ENCODE measurements at places on chromosomes 6 and 20.

GRCh38 chr6:127851197-127851596, 49.7 kb downstream of the THEMIS start:
- no peak for DNase-seq

DNA sequence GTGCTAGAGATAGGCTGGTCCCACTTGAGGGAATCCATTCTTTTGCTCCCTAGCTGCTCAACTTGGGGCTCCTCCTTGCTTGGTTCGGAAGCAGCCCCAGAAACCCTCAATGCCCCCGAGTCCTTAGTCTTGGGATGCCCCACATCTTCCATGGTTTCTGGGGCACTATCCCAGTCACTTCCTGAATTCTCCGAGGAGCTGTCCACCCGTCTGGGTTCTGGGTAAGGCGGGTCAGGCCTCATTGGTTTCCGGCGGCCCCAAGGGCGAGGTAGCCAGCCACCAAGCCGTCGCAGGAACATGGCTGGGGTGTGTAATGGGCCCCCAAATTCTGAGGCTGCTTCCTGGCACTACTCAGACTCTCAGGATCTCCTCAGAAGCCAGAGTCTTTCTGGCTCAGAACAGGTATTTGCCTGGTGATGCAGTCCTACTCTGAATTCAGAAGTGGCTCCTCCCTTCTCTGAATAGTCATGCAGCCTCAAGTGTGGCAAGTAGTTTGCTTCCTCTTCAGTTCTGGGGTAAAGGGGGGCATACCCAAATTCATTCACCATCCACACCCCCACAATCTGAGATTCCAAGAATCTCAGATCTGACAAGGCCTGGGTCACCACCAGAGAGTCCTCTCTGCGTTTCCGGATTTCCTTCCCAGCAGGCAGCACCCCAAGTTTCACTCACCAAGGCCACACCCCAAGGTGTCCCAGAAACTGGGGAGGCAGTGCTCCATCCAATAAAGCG, 763 bp downstream of the C6orf47 start:
- DNase-seq, result no peak

DNA sequence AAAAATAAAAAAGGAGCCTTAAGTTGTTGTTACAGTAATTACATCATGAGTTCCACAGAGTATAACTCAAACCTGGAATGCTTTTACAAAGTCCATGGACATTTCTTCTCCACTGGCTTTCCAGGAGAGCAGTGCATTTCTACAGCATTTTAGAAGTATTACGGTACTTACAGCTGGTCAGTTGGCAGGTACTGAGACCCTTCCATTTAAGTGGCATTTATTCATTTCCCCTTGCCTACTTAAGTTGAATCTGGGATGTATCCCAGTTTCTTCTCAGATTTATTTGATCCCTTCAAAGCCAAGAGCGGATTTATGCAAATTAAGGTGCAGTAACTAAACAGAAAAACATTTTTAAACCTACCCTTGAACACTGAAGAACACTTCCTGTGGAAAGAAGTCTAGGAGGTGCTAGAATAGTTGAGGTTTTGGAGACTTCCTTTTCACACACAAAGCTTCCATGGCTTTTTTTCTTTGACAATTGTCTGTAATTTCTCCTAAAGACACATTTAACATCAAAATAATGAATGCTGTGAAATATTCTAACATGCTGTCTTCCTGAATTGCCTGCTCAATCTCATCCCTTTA, 3.4 kb downstream of the PRDM13 start:
- no peak for DNase-seq

- DNase-seq, result peak; percentile 57
These were observed at the start of gene ELOVL4 for GRCh38 chr6:79947191-79948186. Gene ELOVL4, minus strand, starts transcription at chr6:79947553. Its CDS starts 274 bp downstream, at chr6:79947279.

DNA sequence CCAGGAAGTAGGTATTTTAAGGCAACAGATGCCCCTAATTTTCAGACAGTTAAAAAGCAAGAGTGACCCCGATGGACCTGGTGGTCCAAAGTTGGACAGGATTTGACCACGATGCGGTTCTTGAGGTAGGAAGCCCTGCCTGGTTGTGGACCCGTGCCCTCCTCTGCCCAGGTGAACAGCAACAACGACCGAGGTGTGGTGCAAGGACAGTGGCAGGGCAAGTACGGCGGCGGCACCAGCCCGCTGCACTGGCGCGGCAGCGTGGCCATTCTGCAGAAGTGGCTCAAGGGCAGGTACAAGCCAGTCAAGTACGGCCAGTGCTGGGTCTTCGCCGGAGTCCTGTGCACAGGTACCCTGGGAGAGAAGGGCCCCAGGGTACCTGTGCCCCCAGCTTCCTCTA, 18.7 kb downstream of the TGM6 start:
- no peak for DNase-seq

DNA sequence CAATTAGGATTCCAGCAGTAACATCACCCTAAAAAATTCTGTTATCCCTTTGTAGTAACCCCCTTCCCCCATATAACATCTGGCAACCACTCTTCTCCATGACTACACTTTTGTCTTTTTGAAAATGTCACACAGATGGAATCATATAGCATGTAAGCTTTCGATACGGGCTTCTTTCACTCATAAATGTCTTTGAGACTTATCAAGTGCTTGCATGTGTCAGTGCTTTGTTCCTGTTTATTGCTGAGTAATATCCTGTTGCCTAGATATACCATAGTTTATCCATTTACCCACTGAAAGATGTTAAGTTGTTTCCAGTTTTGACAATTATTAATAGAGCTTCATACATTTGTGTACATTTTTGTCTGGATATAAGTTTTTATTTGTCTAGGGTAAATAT, 10.4 kb upstream of the SNPH start:
- DNase-seq, result no peak

- DNase-seq, result no peak
These were observed 39.8 kb upstream of the HBS1L start for GRCh38 chr6:135094403-135094821.

GRCh38 chr20:25629816-25630499, 6.1 kb upstream of the NANP start:
- no peak for DNase-seq

DNA sequence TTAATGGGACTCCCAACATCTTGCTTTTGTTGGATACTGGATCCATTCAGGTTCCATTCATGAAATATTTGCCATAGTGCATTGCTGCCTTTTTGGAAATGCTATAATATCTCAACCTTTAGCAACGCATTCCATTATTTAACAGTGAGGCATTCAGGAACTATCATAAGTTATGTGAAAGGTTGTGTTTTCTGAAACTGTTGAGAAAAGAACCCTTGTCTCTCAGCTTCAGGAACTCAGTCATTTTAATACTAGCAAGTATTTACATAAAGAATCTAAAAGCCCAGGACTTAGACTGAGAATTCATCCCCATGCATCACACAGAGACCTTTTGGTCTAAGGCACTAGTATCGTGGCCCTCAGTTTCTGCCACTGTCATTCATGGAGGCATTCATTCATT, 24.9 kb upstream of the SASH1 start:
- DNase-seq, result no peak

GRCh38 chr6:15365273-15365687, 119.4 kb downstream of the JARID2 start:
- DNase-seq, result peak; percentile 67

DNA sequence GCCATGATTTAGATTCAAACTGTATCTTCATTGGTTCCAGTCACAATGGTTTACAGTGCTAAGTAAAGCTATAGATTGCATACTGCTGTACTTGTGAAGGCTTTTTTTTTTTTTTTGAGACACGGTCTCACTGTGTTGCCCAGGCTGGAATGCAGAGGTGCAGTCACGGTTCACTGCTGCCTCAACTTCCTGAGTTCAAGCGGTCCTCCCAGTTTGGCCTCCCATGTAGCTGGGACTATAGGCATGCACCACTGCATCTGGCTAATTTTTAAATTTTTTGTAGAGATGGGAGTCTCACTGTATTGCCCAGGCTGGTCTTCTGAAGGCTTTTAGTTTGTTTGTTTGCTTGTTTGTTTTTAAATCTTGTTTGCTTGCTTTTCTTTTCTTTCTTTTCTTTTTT, 24.9 kb downstream of the ITCH start:
- DNase-seq, result no peak

- DNase-seq, result no peak
These were observed 18.3 kb upstream of the AGPAT4 start for GRCh38 chr6:161292145-161292544.

- peak; percentile 42 for DNase-seq
These were observed 606 bp downstream of the ID4 start for GRCh38 chr6:19837511-19838441.

DNA sequence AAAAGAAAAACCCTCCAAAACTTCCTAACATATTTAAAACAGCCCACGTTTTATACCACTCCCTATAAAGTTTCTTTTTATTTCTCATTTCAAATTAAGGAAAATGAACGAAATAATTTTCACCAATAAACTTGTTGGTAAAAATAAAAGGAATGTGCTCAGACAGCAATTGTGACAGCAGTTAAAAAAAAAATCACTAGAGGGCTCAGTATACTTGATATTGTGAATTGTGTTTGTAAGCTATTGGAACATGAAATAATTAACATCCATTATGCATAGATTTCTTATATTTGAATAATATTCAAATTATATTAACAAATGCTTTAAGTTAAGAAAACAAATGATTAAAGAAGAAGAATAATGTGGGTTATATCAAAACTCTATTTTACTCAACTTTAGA, 105.5 kb downstream of the ASCC3 start:
- DNase-seq, result no peak

DNA sequence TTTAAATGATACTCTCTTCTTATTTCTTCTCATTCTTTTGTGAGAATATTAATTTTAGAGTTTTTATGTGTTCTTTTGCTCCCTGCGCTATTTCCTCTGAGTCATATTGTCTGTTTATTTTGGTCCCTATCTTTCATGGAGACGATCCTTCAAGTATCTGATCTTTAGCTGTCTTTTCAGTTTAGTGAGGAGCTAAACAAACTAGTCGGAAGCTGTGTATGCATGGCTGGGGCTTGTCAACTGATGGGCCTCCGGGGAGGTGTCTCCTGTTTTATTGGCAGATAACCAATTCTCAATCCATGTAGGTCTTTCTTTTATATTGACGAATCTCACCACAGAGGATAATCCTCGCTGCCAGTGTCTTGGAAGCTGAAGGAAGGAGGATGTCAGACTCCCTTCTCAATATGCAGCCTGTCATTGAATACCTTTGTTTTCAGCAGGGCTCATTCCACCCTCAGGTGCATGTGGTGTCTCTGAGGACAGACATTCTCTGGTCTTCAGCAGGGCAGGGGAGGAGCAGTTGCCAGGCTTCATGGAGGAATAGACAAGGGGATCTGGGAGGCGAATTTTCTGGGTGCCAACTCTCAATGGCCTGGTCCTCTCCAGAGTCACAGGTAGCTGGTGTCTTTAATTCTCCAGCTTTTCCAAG, 64.9 kb downstream of the RNF182 start:
- no peak for DNase-seq

DNA sequence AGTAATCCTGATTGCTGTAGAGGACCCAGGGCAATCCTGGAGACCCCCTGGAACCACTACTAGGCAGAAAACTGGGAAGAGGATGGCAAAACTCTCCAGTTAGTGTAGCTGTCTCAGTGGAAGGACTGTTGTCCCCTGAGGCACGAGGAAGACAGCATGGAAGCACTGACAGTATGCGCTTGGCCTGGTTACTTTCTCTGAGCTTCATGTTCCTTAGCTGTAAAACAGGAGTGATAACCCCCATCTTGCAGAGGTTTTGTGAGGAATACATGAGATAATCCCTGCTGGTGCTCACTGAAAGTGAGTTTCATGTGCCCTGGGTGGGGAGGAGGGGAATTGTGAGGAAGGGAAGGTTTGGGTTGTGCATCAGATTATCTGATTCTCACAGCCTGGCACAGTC, 3.2 kb downstream of the NT5E start:
- DNase-seq, result no peak

GRCh38 chr6:21767891-21768648, 174.5 kb downstream of the SOX4 start:
- no peak for DNase-seq

GRCh38 chr20:46299078-46299477, 9.2 kb downstream of the CDH22 start:
- no peak for DNase-seq

GRCh38 chr20:11305406-11305805, 612.3 kb upstream of the BTBD3 start:
- DNase-seq, result no peak

- DNase-seq, result no peak
These were observed 14.7 kb downstream of the UBE2V1 start for GRCh38 chr20:50098259-50098658.

GRCh38 chr6:4717124-4717523, 59.1 kb upstream of the CDYL start:
- DNase-seq, result no peak

GRCh38 chr20:50389808-50390684, 120.1 kb upstream of the PTPN1 start:
- no peak for DNase-seq

GRCh38 chr20:1305712-1306111, 23.2 kb downstream of the SDCBP2 start:
- no peak for DNase-seq

GRCh38 chr6:22631091-22631490, 61.7 kb downstream of the HDGFL1 start:
- DNase-seq, result no peak

GRCh38 chr6:7467007-7467897, 74.2 kb upstream of the DSP start:
- no peak for DNase-seq

GRCh38 chr20:54172532-54172855, 1.3 kb downstream of the CYP24A1 start:
- no peak for DNase-seq

- no peak for DNase-seq
These were observed 17.7 kb downstream of the DUSP22 start for GRCh38 chr6:309947-310346.

GRCh38 chr20:23823621-23824324, 2.8 kb downstream of the CST2 start:
- DNase-seq, result no peak

- no peak for DNase-seq
These were observed 314.7 kb upstream of the RSPO3 start for GRCh38 chr6:126803769-126804168.

DNA sequence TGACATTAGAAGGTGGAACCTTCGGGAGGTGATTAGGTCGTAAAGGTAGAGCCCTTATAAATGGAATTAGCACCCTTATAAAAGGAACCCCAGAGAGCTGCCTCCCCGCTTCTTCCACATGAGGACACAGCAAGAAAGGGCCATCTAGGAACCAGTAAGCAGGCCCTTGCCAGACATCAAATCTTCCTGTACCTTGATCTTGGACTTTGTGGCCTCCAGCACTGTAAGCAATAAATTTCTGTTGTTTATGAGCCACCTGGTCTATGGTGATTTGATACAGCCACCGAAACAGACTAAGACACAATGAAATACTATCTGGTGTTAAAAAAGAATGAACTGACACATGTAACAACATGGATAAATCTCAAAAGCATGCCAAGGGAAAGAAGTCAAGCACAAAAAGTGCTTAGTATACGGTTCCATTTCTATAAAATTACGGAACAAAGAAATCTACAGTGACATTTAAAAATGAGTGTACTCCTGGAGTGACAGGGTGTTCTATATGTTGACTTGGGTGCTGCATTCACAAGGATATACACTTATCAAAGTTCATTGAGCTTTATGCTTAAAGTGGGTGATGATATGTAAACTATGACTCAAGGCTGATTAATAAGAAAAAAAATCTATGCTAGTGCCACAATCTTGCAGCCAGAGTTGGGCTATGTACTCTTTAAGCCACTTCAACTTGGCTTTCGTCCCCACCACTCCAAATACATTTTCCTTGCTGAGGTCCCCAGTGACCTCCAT, 18.4 kb downstream of the SERPINB1 start:
- DNase-seq, result no peak

GRCh38 chr20:61230166-61230565, 21.9 kb upstream of the CDH4 start:
- no peak for DNase-seq

- no peak for DNase-seq
These were observed 24.9 kb downstream of the ARHGAP18 start for GRCh38 chr6:129684903-129685661.

GRCh38 chr6:127343809-127344659, 625 bp upstream of the ECHDC1 start:
- DNase-seq, result no peak

Measured in mesothelial cell of epicardium (in vitro differentiated cells).